ENCODE measurements at places on chromosomes 6 and 20. TPM values are rescaled to one million over a fixed set of nuclear protein-coding genes. Genes with fewer than 3 reads are reported as not detected.

- H3K27ac ChIP-seq, result no peak overlapping the region
- no peaks in the 10 kb centered on the region for H3K36me3 ChIP-seq
- H3K4me1 ChIP-seq, result no peaks in the 10 kb centered on the region
Observed at GRCh38 chr20:9999645-10000044, 35.1 kb upstream of the ANKEF1 start.

DNA sequence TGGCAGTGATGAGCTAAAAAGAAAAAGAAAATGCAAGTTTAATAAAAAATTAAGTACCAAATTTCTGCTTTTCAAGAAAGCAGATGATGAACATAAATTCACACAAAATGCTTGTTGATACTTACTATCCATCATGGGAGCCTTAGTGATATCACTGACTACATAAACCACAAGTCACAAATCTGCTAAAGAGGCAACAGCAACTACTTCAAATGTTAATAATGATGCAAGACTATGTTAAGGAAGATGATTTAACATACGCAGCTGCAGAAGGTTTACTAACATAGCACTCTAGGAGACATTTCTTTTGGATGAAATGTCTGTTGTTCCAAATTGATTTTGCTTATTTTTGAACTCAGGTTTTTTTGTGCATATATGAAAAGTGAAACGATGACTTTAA is 18.6 kb downstream of the FYN start:
- peaks cover 97% of the 10 kb centered on the region for H3K4me1 ChIP-seq
- H3K4me3 ChIP-seq, result no peak overlapping the region
- H3K27ac ChIP-seq, result no peak overlapping the region

Gene SPATA2
- 8.7 TPM for total RNA-seq

- no peak for DNase-seq
- H3K4me1 ChIP-seq, result no peaks in the 10 kb centered on the region
- H3K36me3 ChIP-seq, result no peaks in the 10 kb centered on the region
- H3K4me3 ChIP-seq, result no peak overlapping the region
Observed at GRCh38 chr6:25456249-25457040, 177.3 kb downstream of the CARMIL1 start.

GRCh38 chr6:169008641-169009257 is 244.9 kb downstream of the THBS2 start:
- no peak overlapping the region for H3K4me3 ChIP-seq
- no peak overlapping the region for H3K27ac ChIP-seq
- no peak for DNase-seq
- H3K27me3 ChIP-seq, result no peaks in the 10 kb centered on the region
- no peaks in the 10 kb centered on the region for H3K36me3 ChIP-seq
- H3K4me1 ChIP-seq, result no peaks in the 10 kb centered on the region

DNA sequence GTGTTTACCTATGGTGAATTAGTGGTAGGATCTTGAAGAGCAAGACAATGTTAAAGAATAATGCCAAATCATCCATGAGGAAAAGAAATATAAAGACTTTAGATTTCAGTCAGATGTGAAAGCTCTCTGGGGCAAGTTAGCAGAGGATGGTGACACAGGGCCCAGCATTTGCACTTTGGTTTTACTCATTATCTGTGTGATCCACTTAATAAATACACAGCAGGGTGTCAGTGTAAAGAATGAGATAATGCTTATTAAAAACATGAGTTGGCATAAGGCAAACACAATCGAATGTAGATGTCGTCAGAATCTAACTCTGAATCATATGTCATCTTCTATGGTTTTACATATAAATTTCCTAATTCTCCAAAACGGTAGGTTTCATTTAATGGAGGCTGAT is 130.4 kb upstream of the PREP start:
- H3K4me3 ChIP-seq, result no peak overlapping the region
- H3K27ac ChIP-seq, result no peak overlapping the region
- H3K4me1 ChIP-seq, result no peaks in the 10 kb centered on the region
- H3K36me3 ChIP-seq, result no peaks in the 10 kb centered on the region
- H3K27me3 ChIP-seq, result no peaks in the 10 kb centered on the region
- DNase-seq, result no peak

Data from CD4-positive, alpha-beta memory T cell (primary cell).